ENCODE measurements at places on chromosomes 6 and 20.

GRCh38 chr6:123598011-123598410 lies 38.7 kb downstream of the TRDN start:
- DNase-seq = peak; percentile 7

GRCh38 chr6:64225503-64225902 lies 589.9 kb downstream of the PHF3 start:
- DNase-seq = no peak

DNA sequence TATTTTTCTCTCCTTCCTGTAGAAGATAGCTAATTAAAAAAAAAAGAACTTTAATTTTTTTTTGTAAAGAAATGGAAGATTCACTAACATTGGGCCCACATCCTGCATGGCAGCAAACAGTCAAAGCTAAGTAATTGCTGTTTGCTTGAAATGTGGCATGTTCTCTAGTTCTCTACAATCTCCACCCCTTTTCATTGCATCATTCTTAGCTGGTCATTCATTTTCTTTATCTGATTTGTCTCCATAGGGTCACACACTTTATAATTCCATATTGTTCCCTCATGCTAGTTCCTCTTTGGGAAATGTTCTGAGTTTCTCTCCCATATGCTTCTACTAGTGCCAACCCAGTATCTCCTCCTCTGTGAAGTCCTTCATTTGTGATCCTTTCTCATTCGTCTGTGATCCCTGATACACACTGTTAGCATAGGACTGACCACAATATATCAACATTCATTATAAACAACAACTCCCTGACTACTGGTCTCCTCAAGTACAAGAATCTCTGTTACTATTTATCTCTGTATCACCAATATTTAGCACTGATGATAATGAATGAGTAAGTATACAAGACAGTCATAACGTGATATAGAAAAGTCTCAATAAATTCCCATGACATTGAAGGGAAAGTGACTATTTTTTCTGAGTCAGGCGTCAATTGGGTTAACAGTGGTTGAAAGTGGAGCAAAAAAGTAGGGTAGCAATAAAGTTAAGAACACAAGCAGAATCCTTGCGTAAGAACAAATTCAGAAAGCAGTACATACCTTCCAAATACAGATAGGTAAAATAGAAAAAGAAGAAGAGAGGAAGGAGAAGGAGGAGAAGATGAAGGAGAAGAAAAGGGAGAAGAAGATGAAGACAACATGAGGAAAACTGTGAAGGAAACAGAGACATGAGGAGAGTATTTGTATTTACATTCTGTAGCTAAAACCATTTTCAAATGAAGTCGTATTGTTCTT lies 33.2 kb upstream of the MYB start:
- no peak for DNase-seq

DNA sequence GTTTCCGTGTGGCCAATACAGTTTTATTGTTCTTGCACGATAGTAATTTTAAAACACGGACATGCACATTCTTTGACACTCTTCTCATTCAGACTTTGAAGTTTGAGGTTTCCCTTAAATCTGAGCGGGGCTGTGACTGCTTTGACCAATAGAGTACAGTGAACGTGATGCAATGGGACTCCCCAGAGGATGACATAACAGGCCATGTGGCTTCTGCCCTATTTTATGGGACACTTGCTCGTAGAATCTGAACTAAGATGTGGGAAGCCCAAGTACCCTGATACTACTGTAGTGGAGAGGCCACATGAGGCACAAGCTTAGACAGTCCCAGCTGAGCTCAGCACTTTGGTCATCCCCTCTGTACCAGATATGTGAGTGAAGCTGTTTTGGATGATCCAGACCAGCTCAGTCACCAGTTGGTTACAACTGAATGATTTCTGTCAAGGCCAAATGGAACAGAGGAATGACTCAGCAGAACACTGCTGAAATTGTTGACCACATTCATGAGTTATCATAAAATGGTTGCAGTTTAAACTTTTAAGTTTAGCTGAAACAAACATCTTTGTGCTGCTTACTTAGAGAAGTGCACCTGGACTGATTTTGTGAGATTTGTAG lies 279.4 kb downstream of the RFPL4B start:
- DNase-seq = peak; percentile 12

DNA sequence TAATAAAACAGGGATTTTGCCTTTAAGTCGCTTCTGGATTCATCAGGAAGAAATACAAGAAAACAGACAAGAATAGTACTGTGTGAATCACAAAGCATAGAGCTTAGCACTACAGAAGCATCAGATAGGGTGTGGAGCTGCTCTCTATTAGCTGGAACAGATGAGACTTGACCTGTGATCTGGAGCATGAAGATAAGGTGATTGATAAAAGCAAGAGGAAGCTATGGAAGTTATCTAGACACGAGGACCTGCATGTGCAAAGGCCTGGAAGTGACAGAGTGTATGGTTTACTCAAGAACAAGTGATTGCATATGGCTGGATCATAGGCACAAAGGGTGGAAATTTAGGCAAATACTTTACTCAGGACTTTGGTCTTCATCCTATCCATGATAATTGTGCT lies 112.9 kb upstream of the MLIP start:
- DNase-seq = no peak

Measured in GM13977 (cell line).